Brain pericyte (primary cell): ENCODE measurements at places on chromosomes 5 and 9.

- DNase-seq: no peak
Observed at GRCh38 chr9:31471010-31471409, 913.4 kb upstream of the ACO1 start.

- DNase-seq: no peak
Observed at GRCh38 chr9:85639675-85640186, 102.0 kb downstream of the AGTPBP1 start.

- peak; percentile 6 for DNase-seq
Observed at GRCh38 chr5:15105799-15106393, 234.3 kb upstream of the ANKH start.

DNA sequence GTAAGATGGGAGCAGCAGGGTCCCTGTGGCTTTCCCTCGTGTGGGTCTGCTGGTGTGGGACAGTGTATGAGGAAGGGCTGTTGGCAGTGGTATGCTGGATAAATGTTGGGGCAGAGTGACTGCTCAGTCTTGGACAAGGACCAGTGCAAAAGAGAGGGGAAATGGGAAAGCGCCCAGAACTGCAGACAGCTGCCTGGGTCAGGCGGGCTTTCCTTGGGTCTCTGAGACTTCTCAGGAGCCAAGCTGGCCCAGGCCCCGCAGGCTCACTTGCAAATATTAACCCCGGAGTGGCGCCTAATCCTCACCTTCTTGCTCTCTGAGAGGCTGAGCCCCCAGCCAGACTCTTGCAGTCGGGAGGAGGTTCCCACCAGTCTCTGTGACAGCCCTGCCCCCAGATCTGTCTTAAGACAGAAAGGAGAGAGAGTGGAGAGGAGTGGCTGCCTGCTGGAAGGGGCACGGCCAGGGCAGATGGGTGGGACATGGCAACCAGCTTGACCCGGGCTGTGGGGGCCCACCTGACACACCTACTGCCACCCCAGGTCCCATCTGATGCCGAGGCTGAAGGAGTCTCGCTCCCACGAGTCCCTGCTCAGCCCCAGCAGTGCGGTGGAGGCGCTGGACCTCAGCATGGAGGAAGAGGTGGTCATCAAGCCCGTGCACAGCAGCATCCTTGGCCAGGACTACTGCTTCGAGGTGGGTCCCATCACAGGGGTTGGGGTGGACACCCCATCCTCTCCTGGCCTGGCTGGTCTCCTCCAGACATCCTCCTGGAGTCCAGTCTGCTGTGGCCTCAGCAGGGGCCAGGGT, 105.2 kb downstream of the DAB2IP start:
- DNase-seq: no peak

GRCh38 chr5:73042993-73043392, 77.4 kb upstream of the TMEM171 start:
- DNase-seq: no peak

DNA sequence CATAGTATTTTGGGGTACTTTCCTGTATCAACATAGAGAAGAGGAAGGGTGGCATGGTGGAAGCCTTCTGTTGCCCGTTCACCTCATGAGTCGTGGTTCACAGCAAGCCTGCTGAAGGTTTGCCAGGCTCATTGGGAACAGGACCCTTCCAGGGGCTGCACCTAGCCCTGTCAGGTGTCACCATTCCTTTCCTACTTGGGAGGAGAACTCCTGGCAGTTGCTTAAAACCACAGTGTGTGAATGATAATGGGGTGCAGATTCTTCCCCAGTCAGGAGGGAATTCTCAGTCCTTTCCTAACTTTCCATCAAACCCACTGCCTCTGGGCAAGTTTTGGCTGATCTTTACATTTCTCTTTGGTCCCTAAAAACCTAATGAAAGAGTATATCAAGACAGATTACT, 99.4 kb upstream of the CTNND2 start:
- no peak for DNase-seq

DNA sequence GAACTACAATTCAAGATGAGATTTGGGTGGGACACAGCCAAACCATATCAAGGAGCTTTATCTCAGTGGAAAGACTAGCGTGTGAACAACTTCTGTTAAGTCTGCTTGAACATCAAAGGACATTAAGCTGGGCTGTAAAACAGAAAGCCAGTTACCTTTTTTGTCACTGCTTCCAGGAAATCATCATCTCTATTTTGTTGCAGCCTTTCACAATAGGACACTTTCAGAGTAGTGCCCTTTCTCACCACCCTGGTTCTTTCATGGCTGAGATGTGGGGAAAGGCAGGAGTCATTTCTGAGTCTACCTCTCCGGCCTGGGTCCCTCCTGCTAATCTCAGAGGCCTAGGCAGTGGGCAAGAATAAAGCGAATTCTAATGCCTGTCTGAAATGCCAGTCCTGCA, 96.2 kb upstream of the PPP1R2B start:
- DNase-seq: no peak
